ENCODE measurements at places on chromosomes 2 and 18.

GRCh38 chr2:31430439-31431165 lies 16.1 kb upstream of the XDH start:
- DNase-seq = no peak

- no peak for DNase-seq
These were observed 80.5 kb upstream of the ALKAL2 start for GRCh38 chr2:368386-368785.

- no peak for DNase-seq
These were observed 63.1 kb downstream of the METTL4 start for GRCh38 chr18:2508155-2508554.

DNA sequence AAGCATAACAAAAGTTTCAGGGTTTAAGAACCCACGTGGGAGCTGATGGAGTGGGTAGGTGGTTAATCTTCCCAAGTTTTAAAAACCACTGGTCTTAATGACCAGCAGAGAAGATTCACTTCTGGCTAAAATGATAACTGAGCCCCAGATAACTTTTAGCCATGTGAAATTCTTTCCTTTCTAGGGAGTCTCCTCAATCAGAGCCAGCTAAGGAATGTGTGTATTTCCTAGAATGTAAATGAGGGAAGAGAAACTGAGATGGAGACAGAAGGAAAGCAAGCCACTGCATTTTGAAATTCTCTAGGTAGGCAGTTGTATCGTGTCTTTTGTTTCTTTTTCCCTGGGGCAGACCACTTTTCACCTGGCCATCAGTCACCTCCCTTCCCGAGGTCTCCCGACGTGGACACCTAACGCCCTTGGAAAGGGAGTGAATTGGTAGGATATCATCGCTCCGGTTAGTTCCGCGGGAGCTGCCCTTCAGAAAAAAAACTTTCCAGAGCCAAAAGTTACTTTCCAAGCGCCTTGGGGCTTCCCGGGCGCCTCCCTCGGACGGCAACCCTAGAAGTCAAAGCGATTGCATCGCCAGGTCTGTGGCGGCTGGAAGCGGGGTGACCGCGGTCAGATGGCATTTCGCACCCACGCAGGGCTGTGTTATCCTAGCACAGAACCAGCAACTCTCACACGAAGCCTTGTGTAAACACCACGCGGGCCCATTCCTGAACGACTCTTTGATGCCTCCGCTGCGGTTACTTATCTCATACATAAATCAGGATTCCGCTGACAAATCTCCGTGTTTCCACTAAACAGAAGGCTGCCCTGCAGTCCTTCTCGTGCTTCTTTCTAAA lies 1.3 kb downstream of the COLEC12 start:
- no peak for DNase-seq

DNA sequence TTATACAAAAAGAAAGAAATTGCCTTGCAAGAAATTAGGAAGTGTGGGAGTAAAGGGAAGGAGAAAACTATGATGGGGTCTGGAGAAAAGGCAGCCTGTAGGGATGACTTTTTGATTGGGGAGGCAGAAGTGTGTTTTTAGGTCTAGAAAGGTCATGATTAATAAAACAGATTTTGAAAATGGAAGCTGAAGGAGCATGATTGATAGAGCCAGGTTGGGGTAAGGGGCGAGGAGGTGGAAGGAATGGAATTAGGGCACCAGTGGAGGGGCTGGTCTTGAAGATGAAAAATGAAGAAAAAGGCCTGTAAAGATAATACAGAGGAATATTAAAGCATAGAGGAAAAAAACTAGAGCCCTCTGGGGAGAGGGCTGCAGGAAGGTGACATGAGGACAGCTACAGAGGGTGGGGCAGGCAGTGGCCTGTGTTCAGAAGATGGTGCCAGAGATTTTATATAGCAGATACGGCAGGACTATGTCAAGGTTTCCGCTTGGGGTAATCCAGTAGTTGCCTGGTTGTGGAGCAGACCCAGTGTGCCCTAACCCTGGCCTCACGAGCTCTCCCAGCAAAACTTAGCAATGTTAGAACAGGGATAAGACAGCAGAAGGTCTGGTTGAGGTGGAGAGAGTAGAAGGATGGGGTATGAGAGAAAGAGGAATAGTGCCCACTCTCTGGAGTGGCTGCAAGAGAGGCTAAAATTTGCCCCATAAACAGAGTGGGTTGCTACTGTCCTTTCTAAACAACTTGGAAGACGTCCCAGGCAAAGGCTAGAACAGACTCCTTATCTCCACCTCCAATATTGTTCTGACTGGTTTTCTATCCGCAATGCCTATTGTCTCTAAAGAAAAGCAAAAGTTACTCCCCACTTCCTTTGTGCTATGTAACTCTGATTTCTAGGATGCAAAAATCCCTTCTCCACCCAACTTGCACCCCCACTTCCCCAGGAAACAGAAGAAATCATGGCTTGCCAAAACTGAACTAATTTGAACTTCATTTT lies 287.3 kb downstream of the AGPS start:
- DNase-seq = no peak

GRCh38 chr2:137829251-137829650 lies 135.0 kb upstream of the HNMT start:
- DNase-seq = no peak

DNA sequence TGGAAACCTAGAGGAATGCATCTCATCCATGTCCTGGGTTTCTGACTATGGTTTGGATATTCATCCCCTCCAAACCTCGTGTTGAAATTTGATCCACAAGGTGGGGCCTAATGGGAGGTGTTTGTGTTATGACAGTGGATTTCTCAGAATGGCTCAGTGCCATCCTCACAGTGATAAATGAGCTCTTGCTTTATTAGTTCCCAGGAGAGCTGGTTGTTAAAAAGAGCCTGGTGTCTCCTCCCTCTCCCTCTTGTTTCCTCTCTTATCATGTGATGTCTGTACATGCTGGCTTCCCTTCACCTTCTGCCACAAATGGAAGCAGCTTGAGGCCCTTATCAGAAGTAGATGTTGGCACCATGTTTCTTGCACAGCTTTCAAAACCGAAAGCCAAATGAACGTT lies 424.3 kb downstream of the DCC start:
- peak; percentile 56 for DNase-seq

- DNase-seq = no peak
These were observed 179.7 kb upstream of the SH3BP4 start for GRCh38 chr2:234771980-234772732.

DNA sequence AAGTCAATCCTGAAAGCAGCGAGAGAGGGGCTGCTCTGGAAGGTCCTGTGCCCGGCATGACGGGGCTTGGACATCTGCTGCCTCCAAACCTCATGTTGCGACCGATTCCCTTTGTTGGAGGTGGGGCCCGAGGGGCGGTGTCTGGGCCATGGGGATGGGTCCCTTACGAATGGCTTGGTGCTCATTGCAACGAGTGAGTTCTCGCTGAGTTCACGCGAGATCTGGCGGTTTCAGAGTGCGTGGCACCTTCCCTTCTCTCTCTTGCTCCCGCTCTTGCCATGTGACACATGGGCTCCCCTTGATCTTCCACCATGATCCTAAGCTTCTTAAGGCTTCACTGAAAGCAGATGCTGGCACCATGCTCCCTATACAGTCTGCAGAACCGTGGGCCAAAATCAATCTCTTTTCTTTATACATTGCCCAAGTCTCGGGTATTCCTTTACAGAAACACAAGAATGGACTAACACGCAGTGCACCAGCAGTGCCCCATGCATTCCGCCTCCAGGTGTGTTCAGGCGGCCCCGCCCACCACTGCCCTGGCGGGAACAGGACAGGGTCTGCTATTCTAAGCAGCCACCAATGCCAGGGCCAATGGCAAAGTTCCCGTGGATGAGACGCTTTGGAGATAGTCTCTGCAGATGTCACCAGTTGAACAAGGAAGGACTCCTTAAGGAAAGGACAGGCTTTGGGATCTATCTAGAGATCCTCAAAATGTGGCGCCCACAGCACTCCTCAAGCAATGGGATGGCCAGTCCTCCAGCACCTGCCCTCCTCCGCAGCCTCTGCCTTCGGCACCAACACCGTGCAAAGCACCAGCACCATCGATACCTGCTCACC lies 63.4 kb downstream of the ZNF516 start:
- no peak for DNase-seq

DNA sequence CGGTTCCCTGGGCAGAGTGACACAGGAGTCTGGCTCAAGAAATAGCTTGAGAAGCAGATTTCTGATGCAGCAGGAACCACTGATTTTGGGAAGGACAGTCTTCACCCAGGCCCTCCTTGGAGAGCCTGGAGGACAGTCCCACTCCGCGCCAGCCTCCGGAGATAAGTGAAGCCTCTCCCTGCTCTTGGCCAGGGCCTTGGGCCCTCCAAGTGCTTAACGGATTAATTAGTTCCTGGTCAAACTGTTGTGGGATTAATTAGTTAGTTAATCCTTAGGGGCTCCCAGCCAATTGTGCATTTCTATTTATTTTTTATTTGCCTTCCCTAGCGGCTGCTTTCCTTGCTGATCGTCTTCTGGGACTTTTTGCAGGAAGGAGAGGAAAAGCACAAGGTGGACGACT lies 19.6 kb downstream of the CPLX4 start:
- no peak for DNase-seq

GRCh38 chr2:54524226-54524991 lies 68.3 kb downstream of the SPTBN1 start:
- DNase-seq = no peak

DNA sequence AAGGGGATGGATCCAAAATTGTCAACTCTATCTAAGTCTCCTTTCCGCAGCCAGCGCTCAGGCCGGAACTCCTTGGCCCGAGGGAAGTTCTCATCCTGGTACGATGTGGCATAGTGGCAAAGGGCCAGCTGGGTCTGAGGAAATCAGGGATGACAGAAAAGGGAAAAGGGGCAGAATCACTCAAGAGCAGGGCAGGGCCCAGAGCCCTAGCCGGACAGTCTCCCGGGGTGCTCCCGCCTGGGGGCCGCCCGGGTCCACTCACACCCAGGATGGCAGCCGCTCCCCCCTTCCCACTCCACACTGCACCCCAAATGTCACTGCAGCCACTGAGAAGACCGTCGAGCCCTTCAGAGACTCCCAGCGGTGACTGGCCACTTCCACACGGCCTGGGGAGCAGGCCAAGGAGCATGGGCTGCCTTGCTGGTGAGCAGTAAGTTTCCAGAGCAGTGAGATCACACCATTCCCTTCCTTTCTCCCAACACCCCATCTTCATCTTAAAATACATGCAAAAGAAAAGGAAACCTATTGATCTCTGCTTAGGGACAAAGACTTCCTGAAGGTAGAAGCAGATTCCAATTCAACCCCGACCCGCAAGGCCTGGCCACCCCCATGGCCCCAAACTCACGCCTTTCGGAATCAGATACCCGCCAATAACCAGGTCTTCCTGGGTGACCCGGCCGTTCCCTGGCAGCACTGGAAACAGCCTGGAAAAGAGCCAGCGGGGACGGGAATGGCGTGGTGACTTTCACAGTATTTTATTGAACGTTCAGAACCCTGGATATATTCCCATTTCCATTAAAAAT lies 26.7 kb downstream of the CYP27C1 start:
- DNase-seq = no peak

- DNase-seq = no peak
These were observed 54.9 kb downstream of the R3HDM1 start for GRCh38 chr2:135586148-135586547.

DNA sequence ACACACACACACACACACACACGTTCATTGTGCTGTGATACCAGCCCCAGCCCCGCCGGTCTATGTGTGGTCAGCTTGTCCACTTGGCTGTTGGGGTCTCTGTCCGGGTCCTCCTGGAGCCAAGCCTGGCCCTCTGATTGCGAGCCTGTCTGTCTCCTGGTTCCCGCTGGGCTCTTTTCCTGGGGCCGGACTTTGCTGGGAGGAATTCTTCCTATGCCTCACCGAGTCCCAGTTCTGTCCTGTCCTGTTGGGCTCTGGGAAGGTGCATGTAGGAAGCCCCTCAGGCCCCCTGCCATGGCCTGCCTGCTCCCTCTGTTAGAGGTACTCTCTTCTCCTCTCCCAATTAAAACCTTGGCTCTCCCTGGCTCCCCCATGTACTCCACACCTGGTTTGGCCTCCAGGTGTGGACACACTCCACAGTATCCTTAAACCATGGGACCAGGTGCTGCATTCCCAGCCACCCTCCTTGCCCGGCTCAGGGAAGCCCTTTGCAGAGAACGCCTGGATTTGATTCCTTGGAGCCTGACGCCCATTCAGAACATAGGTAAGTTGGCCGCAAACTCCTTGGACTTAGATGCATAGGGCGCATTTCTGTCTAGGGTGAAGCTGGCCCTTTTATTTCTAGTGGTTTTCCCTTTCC lies 42.3 kb downstream of the CABLES1 start:
- no peak for DNase-seq

- DNase-seq = peak; percentile 33
These were observed 33.8 kb downstream of the RTP5 start for GRCh38 chr2:241903121-241904010.

GRCh38 chr2:227368574-227368973 lies 10.5 kb downstream of the TM4SF20 start:
- DNase-seq = no peak

GRCh38 chr2:157842106-157842879 lies 33.8 kb downstream of the ACVR1 start:
- no peak for DNase-seq

All from NCI-H2171 (cell line).